Hematopoietic multipotent progenitor cell (in vitro differentiated cells): ENCODE measurements at places on chromosomes 12 and 14. TPM values are rescaled to one million over a fixed set of nuclear protein-coding genes. Genes with fewer than 3 reads are reported as not detected.
A peak's percentile ranks its signal among the peaks of the same experiment; 100 is the strongest.

DNA sequence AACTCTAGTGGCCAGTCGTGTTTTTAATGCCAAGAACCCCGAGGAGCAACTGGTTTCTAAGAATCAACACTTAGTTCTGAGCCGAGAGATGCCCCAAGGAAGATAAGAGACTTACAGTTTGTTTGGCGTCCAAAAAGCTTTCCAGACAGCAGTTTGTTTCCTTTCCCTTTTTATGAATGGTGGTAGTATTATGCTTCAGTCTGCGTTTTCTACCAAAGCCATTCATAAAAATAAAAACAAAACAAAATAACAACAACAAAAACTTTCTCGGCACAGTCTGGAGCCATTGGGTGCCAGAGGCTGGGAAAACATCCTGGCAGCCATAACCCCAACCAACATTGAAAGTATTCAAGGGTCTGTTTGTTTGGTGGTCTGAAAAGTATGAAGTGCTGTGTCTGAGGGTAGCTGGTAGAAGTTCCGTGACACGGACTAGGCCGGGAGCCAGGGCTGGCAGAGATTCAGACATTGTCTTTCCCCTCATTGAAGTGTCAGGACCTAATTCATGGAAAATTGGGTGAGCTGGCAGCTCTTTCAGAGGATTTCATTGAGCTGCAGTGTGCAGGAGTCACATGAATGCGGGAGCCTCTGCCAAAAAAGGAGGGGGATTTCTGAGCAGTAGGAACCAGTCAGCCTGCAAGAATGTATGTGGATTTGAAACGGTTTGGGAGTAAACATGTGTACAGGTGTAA, 124.2 kb downstream of the HMGA2 start:
- DNase-seq, result no peak

The KRT79 gene
- under 0.01 TPM for total RNA-seq

- DNase-seq, result peak; percentile 13
Measured at GRCh38 chr12:102095677-102096263, 24.1 kb downstream of the NUP37 start.

The OR4K13 gene
- not detected for total RNA-seq

DNA sequence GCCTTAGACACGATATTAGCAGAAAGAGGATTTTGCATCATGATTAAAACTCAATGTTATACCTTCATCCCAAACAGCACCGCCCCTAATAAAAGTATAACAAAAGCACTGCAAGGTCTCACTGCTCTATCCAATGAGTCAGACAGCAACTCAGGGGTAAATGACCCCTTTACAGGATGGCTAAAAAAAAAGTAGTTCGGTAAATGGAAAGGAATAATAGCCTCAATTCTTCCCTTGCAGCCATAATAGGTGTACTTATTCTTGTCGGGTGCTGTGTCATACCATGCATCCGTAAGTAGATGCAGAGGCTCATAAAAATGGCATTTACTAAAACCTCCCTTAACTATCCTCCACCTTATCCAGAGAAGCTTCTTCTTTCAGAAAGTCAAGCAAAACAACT, 53.9 kb upstream of the AP4S1 start:
- DNase-seq, result no peak

DNA sequence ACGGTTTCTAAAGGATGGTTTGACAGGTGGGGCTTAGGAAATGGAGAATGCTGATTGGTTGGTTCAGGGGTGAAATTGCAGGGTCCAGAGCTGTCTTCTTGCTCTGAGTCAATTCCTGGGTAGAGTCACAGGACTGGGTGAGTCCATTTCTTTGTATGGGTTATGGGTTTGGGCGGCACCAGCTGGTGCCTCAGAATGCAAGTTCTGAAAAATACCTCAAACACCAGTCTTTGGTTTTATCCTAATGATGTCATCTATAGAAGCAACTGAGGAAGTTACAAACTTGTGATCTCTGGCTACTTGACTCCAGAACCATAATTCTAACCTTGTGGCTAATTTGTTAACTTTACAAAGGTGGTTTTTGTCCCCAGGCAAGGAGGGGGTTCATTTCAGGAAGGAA, 47.6 kb upstream of the EIF5 start:
- DNase-seq, result no peak

DNA sequence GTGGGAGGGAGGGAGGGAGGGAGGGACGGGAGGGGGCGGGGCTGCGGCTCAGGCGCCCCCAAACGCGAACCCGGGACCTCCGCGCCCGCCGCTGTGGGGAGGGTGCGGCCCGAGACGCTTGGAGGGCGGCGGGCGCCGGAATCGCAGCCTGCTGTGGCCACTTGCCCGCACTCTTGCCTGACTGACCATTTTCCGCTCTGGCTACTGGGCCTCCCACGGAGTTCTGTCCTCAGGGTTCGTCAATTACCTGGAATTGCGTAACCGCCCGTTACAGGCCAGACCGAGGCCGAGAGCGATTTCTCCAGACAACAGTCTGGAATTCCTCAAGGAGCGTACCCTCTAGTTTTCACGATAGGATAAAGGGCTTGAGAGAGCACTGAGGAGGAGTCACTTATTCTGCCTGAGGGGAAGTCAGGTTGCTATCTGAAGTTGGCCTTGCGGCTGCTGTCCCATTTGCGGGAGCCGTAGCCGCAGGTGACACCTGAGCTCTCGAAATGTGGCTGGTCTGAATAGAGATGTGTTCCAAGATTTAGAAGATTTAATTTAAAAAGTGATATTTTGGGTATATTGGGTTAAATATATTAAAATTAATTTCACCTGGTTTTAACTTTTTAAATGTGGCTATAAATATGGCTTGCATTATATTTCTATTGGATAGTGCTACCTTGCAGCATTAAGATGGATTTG, 446 bp upstream of the ZNF641 start:
- DNase-seq, result no peak

- DNase-seq, result no peak
Measured at GRCh38 chr12:131735153-131735456, 24.2 kb downstream of the SFSWAP start.
